ENCODE measurements at places on chromosomes 12 and 14.
A peak's percentile ranks its signal among the peaks of the same experiment; 100 is the strongest.

DNA sequence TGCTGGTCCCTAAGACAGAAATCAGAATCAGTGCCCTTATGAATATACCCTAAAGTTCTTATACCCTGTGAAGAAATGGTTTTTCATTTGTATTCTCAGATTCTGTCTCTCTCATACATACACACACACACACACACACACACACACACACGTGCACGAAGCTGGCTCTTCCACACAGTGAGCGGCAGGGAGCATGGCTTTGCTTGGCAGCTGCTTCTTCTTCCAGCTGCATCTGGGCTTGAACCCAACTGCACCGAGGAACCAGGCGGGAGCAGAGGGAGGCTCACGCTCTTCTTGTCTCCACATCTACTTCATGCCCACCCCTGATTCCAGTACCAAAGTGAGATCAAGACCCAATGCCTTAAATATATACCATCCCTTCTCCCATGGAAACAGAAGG is 19.4 kb downstream of the GRIN2B start:
- DNase-seq = no peak

DNA sequence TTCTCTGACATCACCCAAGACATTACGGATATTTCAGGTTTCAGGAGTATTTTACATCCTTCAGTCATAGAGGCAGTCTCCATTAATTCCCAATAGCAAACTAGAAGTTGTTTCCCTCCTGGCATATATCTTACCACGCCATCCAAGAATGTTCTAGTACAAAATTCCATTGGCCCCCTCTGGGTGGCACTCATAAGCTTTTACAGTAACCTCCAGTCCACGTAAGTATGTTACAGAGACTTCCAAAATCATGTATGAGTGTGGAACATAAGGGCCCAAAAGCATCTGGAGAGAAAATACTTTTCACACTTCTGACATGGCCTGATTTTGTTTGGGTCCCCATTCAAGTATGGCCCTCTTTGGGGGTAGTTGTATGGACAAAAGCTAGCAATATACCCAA is 58.1 kb upstream of the DHRS4 start:
- DNase-seq = no peak

- DNase-seq = no peak
Measured at GRCh38 chr12:63941166-63941800, 96.8 kb downstream of the SRGAP1 start.

DNA sequence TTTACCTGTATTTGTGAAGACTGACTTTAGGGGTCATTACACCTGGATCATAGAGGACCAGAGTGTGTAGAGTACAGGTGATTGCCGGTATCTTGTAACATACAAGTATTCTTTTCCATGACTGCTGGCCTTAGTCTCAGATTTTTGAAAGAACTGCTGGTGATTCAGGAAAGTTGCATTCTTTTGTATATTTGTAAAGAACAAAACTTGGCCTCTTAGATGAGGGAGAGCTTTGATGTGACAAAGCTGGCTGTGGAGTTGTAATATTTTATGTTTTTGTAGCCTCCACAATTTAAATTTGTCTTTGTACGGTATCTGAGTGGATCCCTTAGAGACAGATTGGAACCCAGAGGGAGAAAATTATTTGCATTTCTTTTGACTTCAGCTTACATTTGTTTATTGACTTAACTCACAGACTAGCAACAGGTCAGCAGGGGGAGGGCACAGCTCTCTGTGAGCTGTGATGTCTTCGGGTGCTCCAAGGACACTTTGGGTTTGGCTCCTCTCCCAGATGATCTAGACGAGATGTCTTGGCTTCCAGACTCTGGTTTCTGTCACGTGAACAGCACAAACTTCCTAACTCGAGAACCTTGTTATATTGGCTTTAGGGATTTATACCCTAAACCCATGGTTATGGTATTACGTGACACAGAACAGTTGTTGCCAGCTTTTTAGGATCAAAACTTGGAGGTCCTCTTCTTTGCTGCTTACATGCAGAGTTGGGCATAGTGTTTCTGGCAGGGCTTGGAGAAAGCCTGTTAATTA is 65.9 kb downstream of the DAAM1 start:
- no peak for DNase-seq

- DNase-seq = no peak
Measured at GRCh38 chr12:128637642-128638606, 185.8 kb downstream of the SLC15A4 start.

DNA sequence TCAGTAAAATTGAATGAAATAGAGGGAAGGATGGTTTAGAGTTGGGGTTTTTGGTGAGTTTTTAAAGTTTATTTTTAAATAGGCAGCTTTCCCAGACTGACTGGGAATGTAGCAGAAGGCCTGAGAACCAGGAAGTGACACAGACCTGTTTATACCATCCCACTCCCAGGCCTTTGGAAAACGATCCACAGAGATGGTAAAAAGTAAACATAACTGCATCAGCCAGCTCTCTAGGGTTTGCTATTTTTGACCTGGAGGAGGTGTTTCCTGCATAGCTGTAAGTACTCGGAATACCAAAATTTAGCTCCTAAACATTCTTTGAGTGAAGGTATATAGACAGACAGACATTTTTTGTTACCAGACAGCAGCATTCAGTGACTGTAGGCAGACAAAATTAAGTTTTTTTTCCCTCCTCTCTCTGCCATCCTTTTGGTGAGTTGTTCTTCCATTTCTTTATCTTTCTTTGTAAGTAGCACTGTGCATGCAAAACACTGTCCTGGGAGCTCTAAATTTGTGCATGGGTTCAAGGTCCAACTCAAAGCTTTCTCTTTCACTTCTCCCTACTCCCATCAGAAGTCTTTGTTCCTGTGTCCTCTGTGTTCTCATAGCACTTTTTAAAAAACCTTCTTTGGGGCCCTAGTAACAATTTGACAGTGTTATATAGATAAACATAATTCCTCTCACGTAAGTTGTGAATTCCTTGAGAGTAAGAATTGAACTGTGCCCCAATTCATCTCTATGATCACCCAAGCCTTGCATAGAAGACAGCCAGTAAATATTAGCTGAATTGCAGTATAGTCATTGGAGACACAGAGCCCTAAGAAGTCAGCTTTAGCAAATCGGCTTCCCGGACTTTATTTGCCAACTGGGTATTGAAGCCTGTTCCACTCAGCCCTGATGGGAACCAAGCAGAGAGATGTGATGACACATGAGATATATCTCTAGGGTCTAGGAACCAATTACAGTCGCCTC is 37.4 kb downstream of the SUSD6 start:
- DNase-seq = no peak

- DNase-seq = peak; percentile 77
Measured at GRCh38 chr12:48977290-48978281, 536 bp upstream of the WNT1 start.

GRCh38 chr12:21769307-21769706 is 5.2 kb downstream of the KCNJ8 start:
- DNase-seq = no peak

GRCh38 chr12:89432396-89432795 is 80.1 kb upstream of the DUSP6 start:
- no peak for DNase-seq

- DNase-seq = peak; percentile 56
Measured at GRCh38 chr12:116236148-116236731, 41.3 kb downstream of the MED13L start.

- no peak for DNase-seq
Measured at GRCh38 chr14:58947156-58947555, 241.3 kb upstream of the DAAM1 start.

DNA sequence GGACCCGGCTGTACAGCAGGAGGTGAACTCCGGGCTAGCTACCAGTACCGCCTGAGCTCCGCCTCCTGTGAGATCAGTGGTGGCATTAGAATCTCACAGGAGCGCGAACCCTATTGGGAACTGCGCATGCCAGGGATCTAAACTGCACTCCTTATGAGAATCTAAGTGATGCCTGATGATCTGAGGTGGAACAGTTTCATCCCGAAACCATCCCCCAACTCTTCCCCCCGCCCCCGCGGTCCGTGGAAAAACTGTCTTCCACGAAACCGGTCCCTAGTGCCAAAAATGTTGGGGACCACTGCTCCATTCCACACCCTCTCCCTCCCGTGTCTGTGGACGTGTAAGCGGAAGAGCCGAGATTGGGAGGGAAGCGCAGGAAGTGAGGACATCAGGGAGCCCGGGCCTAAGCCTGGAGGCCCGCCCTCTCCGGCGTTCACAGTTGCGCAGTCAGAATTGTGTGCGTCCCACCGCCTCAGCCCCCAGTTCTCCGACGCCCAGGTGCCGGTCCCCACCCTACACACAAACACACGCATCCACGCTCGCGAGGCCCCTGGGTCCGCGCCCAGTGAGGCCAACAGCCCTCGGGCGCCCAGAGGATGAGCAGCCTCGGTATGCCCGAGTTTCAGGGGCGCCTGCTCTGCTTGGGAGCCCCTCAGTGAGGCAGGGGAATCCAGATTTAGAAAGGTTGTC is 1.8 kb upstream of the RNASE4 start:
- DNase-seq = peak; percentile 71

DNA sequence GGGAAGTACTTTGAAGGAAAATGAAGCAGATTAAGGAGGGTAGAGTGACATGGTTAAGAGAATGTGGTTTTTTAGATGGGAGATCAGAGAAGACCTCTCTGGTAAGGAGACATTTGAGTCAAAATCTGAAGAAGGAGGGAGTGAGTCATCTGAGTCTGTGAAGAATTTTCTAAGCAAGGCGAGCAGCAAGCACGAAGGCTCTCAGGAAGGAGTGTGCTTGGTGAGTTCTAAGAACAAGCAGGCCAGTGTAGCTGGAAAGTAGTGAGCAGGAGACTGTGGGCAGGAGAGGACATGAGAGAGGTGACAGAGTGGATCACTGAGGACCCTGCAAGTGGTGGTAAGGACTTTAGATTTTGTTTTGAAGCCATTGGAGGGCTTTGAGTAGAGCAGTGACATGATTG is 76.3 kb upstream of the FUT8 start:
- no peak for DNase-seq

DNA sequence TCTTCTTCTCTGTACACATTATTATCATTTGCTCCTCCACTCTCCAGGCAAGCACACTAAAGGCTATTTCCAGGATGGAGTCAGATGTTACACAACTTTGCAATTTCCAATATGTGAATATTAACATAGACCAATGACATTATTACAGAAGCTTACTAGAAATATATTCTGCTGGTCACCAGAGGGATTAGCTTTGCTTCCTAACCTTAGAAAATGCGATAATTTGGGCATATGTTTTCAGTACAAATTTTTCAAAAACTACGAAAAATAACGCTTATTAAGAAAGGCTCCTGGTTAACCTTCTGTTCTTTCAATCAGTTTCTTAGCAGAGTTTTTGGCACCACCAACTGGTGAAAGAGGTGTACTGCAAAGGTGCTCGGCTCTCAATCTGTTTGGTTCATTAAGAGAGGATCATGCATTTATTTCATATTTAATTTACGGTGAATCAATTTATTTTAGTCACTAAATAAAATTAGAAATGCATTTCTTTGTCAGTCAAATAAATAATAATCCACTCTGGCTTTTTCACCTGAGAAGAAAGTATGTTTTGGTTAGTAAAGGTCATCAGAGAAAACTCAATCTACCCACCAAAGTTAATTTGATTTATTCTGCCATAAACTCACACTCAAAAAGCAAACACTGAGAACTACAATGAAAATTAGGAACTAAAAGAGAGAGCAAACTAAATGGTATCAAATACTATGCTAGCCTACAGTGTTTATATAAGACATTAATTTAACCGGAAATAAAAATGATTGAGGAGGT is 39.2 kb downstream of the EFCAB11 start:
- DNase-seq = peak; percentile 68

Measured in naive thymus-derived CD8-positive, alpha-beta T cell (primary cell).